ENCODE measurements at places on chromosomes 3 and 15. TPM values are rescaled to one million over a fixed set of nuclear protein-coding genes. Genes with fewer than 3 reads are reported as not detected.
A peak's percentile ranks its signal among the peaks of the same experiment; 100 is the strongest.

DNA sequence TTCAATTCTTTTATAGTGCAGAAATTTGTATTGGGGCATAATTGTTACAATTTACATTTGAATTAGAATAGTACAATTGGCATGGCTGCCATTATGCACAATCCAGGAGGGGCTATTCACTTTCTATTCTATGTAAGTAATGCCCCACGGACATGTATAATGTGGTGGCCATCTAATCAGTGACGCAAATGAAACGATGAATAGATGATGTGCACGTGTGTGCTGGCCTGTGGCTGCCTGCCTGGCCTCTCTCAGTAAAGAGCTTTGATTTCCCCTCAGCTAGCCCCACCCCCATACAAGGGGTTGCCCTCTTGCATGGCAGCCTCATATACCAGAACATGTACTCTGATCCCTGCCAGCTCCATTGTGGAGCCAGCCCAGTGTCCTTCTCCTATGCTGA lies 86.5 kb downstream of the BOC start:
- DNase-seq = no peak
- H3K4me1 ChIP-seq = no peaks in the 10 kb centered on the region
- H3K36me3 ChIP-seq = peaks cover 3% of the 10 kb centered on the region
- no peaks in the 10 kb centered on the region for H3K27me3 ChIP-seq

GRCh38 chr15:71800835-71801745 lies 9.3 kb upstream of the NR2E3 start:
- H3K27me3 ChIP-seq = no peaks in the 10 kb centered on the region
- no peaks in the 10 kb centered on the region for H3K36me3 ChIP-seq
- DNase-seq = peak; percentile 45
- H3K27ac ChIP-seq = no peak overlapping the region
- no peak overlapping the region for H3K4me3 ChIP-seq

- H3K4me1 ChIP-seq = peaks cover 2% of the 10 kb centered on the region
- H3K36me3 ChIP-seq = peaks cover 38% of the 10 kb centered on the region
- DNase-seq = no peak
- no peak overlapping the region for H3K27ac ChIP-seq
- no peak overlapping the region for H3K4me3 ChIP-seq
Measured at GRCh38 chr3:111604119-111604518, 9.0 kb upstream of the ZBED2 start.

The EPHA6 gene
- polyA plus RNA-seq = 0.09 TPM

The NDN gene
- polyA plus RNA-seq = 21.5 TPM

The UBAP1L gene
- 6.1 TPM for polyA plus RNA-seq

The MUC4 gene
- 1.3 TPM for polyA plus RNA-seq

DNA sequence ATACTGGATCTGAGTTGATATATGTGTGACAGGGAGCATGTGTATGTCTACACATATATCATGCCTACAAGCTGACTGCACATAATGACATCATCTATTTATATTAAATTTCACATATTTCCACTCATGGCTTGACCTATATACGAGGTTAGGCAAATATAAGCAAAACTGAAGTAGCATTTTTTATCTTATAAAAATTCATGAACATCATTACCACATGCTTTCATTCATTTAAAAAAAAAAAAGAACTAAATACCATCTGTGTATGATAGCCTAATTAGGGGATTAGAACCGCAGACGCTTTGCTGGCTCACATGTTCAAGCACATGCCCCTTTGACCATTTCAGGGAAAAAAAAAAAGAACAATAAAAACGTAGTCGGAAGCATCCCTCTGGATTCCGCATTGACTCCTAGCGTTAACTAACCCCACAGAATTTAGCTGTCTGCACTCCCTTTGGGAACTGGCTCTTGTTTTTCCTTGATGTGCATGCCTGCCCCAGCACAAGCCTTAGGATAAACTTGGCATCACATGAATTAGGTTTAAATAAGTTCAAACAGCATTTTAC lies 888.4 kb downstream of the ROBO1 start:
- DNase-seq = no peak
- H3K27me3 ChIP-seq = no peaks in the 10 kb centered on the region
- no peak overlapping the region for H3K4me3 ChIP-seq

The DVL3 gene
- polyA plus RNA-seq = 26.0 TPM

DNA sequence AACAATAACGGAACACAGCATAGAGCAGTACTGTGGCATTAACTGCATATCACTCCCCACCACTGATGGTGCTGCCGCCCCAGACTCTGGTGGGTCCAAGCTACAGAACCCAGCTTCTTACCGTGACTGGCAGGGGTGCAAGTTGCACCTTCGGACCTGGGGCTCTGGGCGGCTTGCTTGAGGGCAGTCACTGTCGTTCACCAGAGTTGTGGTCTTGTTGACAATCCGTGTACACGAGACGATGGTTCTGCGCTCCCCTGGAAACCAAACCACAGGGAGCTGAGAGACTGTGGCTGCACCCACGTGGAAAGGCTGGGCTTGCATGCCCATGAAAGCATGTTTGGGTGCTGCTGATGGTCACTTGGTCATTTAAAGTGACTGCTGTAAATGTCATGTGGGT lies 293.0 kb downstream of the ADAMTS17 start:
- no peaks in the 10 kb centered on the region for H3K36me3 ChIP-seq
- H3K27me3 ChIP-seq = no peaks in the 10 kb centered on the region
- no peak for DNase-seq
- no peaks in the 10 kb centered on the region for H3K4me1 ChIP-seq
- no peak overlapping the region for H3K27ac ChIP-seq

- peaks cover 17% of the 10 kb centered on the region for H3K4me1 ChIP-seq
- peak overlapping the region; percentile 48 for H3K27ac ChIP-seq
- peaks cover 18% of the 10 kb centered on the region for H3K27me3 ChIP-seq
- no peak for DNase-seq
- no peak overlapping the region for H3K4me3 ChIP-seq
Measured at GRCh38 chr15:75177360-75178071, 24.2 kb upstream of the C15orf39 start.

DNA sequence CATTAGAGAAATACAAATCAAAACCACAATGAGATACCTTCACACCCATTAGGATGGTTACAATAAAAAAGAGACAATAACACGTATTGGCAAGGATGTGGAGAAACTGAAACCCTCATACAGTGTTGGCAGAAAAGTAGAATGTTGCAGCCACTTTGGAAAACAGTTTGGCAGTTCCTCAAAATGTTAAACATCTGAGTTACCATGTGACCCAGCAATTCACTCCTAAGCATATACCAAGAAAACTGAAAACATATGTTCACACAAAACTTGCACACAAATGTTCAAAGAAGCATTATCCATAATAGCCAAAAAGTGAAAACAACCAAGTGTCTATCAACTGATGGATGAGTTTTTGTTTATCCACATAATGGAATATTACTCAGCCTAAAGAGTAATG lies 166.9 kb upstream of the FAM3D start:
- no peaks in the 10 kb centered on the region for H3K27me3 ChIP-seq
- no peak overlapping the region for H3K4me3 ChIP-seq
- no peak overlapping the region for H3K27ac ChIP-seq
- no peaks in the 10 kb centered on the region for H3K36me3 ChIP-seq
- H3K4me1 ChIP-seq = no peaks in the 10 kb centered on the region

- H3K27me3 ChIP-seq = no peaks in the 10 kb centered on the region
- DNase-seq = no peak
- H3K27ac ChIP-seq = no peak overlapping the region
- no peaks in the 10 kb centered on the region for H3K4me1 ChIP-seq
- H3K36me3 ChIP-seq = no peaks in the 10 kb centered on the region
Measured at GRCh38 chr3:54955941-54956340, 28.1 kb upstream of the LRTM1 start.

- no peak overlapping the region for H3K4me3 ChIP-seq
- DNase-seq = no peak
- H3K4me1 ChIP-seq = no peaks in the 10 kb centered on the region
- H3K36me3 ChIP-seq = peaks cover 85% of the 10 kb centered on the region
- H3K27me3 ChIP-seq = no peaks in the 10 kb centered on the region
- H3K27ac ChIP-seq = no peak overlapping the region
Measured at GRCh38 chr3:122555275-122556071, 8.6 kb downstream of the PARP9 start.

DNA sequence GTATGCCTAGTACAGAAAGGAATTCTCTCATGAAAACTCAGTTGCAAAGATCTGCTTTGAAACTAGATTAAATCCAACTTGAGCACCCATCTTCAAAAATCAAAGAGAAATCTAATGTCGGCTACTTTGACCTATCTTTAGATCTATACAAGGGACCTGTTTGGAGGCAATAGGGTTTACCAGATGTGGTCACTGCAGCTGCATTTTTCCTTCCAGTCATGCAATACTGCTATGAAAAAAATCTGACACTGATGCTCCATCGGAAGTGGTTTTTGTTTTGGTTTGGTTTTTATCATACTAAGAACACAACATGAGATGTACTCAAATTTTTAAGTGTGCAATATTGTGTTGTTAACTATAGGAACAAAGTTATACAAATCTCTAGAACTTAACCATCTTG lies 169.5 kb downstream of the BCHE start:
- H3K27me3 ChIP-seq = no peaks in the 10 kb centered on the region
- H3K4me3 ChIP-seq = no peak overlapping the region
- H3K27ac ChIP-seq = no peak overlapping the region
- no peak for DNase-seq
- H3K36me3 ChIP-seq = no peaks in the 10 kb centered on the region

The ST6GAL1 gene
- polyA plus RNA-seq = 37.6 TPM

GRCh38 chr3:32862247-32862935 lies 44.6 kb downstream of the TRIM71 start:
- H3K4me1 ChIP-seq = no peaks in the 10 kb centered on the region
- no peak overlapping the region for H3K27ac ChIP-seq
- no peak for DNase-seq
- no peaks in the 10 kb centered on the region for H3K36me3 ChIP-seq
- H3K27me3 ChIP-seq = no peaks in the 10 kb centered on the region

GRCh38 chr15:67300266-67301025 lies 45.9 kb downstream of the IQCH start:
- H3K36me3 ChIP-seq = no peaks in the 10 kb centered on the region
- H3K4me3 ChIP-seq = no peak overlapping the region
- H3K27ac ChIP-seq = no peak overlapping the region
- DNase-seq = no peak

The CPLX3 gene
- polyA plus RNA-seq = 1.1 TPM

GRCh38 chr3:161559177-161559998 lies 62.8 kb downstream of the OTOL1 start:
- no peaks in the 10 kb centered on the region for H3K27me3 ChIP-seq
- H3K4me1 ChIP-seq = no peaks in the 10 kb centered on the region
- DNase-seq = no peak
- no peak overlapping the region for H3K27ac ChIP-seq
- H3K4me3 ChIP-seq = no peak overlapping the region
- no peaks in the 10 kb centered on the region for H3K36me3 ChIP-seq

The HTR3E gene
- polyA plus RNA-seq = 0.05 TPM

- no peaks in the 10 kb centered on the region for H3K4me1 ChIP-seq
- no peak for DNase-seq
- no peaks in the 10 kb centered on the region for H3K36me3 ChIP-seq
- H3K27ac ChIP-seq = no peak overlapping the region
- no peaks in the 10 kb centered on the region for H3K27me3 ChIP-seq
Measured at GRCh38 chr3:140146668-140147067, 211.7 kb downstream of the CLSTN2 start.

DNA sequence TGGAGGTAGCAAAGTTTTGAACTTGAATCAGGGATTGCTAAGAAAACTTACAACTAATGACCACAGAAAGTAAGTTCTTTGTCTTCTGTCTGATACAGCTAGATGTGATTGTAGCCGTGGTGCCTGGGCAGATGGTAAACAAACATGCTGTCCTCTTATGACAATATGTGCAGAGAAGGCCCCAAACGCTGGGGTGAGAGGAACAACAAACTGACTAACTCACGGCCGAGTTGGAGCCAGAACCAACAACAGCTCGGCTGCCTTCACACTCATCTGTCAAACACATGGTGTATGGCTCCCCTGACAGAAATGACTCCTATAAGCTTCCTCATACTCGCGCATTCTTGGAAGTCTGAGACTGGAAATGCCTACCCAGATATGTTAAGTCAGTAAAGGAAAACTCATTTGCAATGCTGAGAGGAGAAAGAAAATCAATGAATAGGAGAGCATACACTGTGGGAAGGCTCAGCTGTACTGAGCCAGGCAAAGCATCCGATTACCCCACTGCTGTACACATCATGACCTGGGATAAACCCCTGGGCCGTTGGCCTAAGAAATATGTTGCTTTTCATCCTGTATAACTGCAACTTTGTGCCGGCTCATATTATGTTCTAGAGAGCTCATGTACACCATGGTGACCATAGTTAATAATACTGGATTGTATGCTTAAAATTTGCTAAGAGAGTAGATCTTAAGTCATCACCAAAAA lies 5.7 kb downstream of the THBS1 start:
- H3K4me1 ChIP-seq = no peaks in the 10 kb centered on the region
- no peak for DNase-seq
- H3K27ac ChIP-seq = no peak overlapping the region
- no peak overlapping the region for H3K4me3 ChIP-seq
- H3K27me3 ChIP-seq = peaks cover 17% of the 10 kb centered on the region

The PTX3 gene
- polyA plus RNA-seq = 12.2 TPM

- H3K27ac ChIP-seq = no peak overlapping the region
- H3K4me3 ChIP-seq = no peak overlapping the region
- H3K4me1 ChIP-seq = peaks cover 6% of the 10 kb centered on the region
- H3K36me3 ChIP-seq = no peaks in the 10 kb centered on the region
- H3K27me3 ChIP-seq = no peaks in the 10 kb centered on the region
Measured at GRCh38 chr3:127899766-127900165, 15.3 kb upstream of the KBTBD12 start.

GRCh38 chr3:40876496-40876895 lies 322.8 kb upstream of the CTNNB1 start:
- no peaks in the 10 kb centered on the region for H3K4me1 ChIP-seq
- H3K27me3 ChIP-seq = no peaks in the 10 kb centered on the region
- no peak for DNase-seq
- no peak overlapping the region for H3K4me3 ChIP-seq
- no peak overlapping the region for H3K27ac ChIP-seq
- H3K36me3 ChIP-seq = no peaks in the 10 kb centered on the region

The KIF9 gene
- polyA plus RNA-seq = 6.4 TPM

DNA sequence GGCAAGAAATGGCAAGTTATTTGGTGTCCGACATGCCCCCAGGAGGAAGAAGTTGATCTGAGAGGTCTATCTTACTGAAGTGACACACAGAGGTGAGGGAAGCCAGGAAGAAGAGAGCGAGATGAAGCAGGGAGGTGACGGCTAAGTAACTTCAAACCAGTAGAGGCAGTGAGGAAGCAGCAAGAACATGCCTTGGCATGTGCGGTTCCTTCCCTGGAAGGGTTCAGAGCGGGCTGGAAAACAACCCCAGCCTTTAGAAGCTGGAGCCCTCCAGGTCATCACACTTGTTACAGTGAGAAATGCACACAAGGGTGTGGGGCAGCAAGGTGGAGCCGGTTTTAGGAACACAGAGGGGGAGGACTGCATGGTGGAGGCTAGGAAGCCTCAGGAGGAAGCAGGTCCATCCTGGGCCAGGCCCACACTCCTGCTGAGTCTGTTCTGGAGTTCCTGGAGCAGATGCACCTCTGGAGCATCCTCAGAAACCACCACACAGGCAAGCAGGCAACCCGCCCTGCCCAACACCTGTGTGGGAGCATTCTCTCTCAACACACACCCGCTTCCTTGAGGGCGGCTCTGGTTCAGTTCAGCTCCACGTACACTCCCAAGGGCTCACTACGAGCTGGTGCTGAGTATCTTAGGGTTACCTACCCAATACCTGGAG lies 47.1 kb downstream of the POC1A start:
- H3K4me3 ChIP-seq = no peak overlapping the region
- no peak overlapping the region for H3K27ac ChIP-seq
- no peak for DNase-seq
- no peaks in the 10 kb centered on the region for H3K27me3 ChIP-seq
- peaks cover 13% of the 10 kb centered on the region for H3K36me3 ChIP-seq

GRCh38 chr3:193865339-193865738 lies 270.6 kb upstream of the HES1 start:
- H3K27me3 ChIP-seq = peaks cover 17% of the 10 kb centered on the region
- H3K4me3 ChIP-seq = no peak overlapping the region

The BNC1 gene
- polyA plus RNA-seq = 6.8 TPM

The SCAANT1 gene
- not detected for polyA plus RNA-seq

Data from thymus (tissue), 14 donors.